ELF-1 (cell line): ENCODE measurements at places on chromosomes 11 and 22.

- DNase-seq, result no peak
Measured at GRCh38 chr22:20273758-20274181, 5.7 kb upstream of the RTN4R start.

GRCh38 chr11:11793073-11793472 lies 48.7 kb upstream of the USP47 start:
- DNase-seq, result no peak

DNA sequence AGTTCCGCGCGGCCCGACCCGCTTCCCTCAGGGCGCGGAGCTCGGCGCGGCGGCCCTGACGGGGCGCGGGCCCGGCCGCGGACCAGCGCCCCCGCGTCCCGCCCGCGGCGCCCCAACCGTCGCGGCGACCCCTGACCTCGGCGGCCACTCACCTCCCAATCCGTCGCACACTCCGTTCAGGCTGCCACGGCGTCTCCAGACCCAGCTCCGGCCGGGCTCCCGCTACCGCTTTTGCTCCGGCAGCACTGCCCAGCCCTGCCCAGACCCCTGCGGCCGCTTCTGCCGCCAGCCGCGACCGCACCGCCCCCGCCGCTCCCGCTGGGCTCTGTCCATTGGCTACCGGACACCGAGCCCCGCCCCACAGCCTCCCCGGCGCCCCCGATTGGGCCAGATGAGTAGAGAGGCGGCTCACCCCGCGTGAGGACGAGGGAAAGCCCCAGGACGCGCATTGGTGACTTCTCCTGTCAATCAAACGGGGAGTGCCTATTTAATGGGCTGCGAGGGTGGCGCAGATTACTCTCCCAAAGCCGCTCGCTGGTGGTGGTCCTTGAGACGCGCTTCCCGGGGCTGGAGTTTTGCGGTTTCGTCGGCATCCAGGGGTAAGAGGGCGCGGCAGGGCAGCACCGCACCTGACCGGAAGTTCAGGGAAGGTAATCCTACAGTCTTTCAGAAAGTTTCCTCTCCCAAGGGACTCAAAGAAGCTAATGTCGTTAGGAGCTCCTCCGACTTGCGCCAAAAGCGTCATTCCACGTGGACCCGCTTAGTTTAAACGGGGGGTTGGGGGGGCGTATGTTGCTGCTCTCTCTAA lies at the start of gene PACSIN2:
Gene PACSIN2, minus strand, starts transcription at position 281 of the 808 bp plus-strand sequence. CDS start 103,069 bp downstream, outside the sequence.
- peak; percentile 99 for DNase-seq

DNA sequence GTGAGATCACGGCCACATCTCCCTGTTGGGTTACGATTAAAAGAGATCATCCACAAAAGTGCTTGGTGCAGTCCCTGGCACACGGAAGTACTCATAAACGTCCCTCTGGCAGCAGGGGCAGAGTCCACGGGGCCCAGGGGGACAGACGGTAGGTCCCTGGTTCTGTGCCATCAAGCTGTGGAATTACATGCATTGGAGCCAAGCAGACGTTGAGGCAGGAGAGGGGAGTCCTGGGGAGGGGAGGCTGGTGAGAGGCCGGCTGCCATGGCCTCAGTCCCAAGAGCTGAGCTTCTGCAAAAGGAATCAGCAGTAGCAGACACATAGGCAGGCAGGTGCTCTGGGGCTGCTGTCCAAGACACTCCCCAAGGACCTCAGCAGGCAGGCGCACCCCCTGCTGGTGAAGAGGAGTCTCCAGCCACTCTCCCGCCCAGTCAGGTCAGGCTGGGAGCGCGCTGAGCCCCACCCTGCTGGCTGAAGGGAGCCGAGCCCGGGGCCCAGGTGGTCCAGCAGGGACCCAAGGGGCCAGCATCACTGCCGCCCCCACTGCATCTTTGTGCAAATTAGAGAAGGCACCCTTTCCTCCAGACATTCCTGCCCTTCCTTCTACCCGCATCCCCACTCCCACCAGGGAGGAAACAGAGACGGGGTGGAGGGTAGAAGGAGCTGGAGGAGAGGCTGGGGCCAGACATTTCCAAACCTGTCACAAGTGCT lies 7.6 kb upstream of the KCTD17 start:
- DNase-seq, result peak; percentile 75

DNA sequence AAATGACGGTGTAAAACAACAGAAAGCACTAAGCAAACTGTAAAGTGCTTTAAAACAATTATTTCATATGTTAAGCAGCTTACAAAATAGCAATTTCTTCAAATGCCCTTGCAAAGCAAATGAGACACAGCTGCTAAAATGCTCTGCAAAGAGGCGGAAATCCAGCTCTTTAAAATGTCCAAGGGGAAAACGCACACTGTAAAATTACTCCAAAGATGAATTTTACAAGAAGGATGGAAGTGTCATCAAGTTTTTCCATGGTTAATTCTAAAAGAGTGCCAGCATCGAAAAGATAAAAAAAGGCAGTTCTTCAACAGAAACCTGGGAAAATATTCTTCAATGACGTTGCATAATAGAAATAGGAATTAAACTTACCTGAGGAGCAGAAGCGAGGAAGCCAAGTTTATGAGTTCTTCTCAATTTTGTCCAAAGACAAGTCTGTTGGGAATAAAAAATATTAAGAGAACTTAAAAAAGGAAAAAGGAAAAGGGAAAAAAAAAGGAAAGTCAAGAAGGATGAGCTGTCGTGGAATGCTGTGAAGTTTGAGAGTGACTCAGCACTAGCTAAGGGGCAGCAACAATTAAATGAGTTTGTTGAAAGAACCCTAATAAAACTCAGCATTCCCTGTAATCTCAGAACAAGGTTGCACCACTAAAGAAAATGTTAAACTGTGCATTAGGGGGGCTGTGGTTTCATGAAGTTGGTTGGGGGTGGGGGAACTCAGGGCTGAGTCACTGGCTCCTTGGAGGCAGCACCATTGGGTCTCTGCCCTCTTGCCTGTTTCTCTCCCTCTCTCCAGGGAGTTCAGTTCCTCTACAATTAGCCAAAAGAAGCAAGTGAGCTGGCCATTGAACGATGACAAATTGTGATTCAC lies 64.2 kb upstream of the BLID start:
- DNase-seq, result peak; percentile 11

DNA sequence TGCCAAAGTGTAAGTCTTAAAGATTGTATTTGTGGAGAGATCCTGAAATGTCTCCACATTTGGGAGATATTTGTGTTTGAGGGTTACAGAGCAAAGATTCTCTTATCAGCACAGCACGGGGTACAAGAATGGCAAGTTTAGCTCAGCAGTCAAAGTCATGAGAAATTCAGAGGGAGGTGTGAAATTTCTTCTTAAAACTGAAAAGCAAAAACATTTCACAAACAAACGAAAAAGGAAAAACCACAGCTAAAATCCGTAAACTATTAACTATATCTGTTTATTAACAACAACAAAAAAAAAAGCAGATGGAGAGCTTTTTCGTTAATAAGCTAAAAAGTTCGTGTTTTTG lies 40.9 kb upstream of the ETS1 start:
- DNase-seq, result no peak

DNA sequence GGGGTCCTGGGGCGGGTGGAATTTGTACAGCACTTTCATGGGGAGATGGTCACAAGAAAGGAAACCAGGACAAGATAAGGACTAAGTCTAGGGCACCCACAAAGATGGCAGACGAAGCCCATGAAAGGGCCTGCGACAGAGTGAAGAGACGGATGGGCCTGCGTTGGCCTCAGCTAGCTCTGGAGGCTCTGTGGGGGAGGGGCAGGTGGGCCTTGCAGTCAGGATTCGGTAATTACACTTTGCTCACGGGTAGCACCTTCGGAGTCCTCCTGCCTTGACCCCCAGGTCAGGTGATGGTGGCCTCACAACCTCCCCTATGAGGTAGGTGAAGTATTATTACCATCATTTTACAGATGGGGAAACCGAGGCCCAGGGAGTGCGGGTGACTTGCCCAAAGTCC lies 7.1 kb downstream of the LRRC10B start:
- DNase-seq, result no peak
